ENCODE measurements at places on chromosomes 11 and 22.
A peak's percentile ranks its signal among the peaks of the same experiment; 100 is the strongest.

DNA sequence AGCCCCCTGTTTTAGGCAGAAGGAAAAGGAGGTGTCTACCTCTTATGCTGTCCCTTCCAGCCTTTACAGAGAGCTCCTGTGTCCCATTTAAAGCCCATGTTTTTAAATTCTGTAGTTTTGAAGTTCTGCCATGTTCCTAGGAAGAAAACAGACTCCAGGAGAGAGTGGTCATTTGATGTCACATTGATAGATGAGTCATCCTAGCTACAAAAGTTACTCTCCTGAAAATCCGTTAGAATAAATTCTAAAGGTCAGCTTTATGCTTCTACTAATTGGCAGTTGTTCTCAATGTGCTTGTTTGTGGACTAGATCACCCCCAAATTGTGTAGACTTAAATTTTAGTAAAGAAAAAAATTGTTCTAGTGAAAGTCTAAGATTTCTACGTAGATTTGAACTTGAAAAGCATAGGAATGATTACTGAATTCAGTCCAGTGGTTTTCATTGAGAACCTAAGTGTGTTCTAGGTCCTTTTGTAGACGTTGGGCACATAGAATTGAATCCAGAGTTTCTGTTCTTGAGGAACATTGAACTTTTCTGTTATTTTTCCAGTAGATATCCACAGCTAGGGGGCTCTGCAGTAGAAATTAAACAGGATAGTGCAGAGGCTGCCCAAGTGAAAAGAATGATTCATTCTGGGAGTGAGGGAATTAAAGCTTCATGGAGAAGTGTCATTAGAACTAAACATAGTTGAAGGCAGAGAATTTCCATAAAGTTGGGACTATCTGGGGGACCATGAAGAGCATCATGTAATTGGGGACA lies 140.6 kb upstream of the RASSF10 start:
- H3K27me3 ChIP-seq = no peaks in the 10 kb centered on the region
- DNase-seq = no peak
- H3K4me1 ChIP-seq = no peaks in the 10 kb centered on the region

DNA sequence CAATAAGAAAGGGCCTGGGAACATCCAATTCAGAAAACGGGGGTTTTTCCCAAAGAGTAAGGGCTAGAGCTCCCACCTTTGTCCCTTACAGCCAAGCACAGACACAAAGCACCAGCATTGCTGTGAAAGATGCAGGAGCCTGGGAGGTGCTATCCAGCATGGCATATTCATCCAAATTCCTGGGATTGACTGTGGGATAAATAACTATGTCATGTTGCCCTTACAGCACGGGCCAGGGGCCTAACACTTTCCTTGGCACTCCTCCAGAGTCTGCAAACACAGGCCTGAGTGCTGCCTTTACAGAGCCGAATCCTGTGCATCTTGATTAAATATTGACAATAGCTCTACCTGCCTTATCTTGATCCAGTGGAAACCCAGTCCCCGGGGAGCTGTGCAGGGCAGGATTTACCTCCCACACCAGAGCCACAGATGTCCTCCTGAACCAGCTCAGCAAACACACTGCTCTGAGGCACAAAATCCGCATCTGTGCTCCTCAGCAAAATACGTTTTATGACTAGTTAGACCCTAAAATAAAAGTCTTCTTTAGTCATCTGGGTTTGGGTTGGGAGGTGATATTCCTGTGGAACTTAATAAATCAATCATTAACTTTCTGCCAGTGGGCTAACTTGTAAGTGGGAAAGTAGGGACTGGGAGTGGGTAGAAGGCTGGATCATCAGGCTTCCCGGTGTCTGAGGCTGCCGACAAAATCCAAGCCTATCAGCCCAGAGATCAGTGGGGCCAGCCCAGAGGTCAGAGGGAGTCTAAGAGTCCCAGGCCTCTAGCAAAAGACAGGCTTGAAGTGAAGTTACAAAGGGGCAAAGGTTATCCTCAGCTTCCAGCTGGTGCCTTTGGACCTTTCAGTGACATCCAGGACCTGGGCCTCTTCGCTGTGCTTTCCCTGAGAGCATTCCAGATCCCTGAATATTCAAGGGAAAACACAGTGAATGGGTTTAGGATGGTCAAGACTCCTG lies 36.5 kb downstream of the POU2AF3 start:
- H3K4me3 ChIP-seq = no peak overlapping the region
- H3K36me3 ChIP-seq = no peaks in the 10 kb centered on the region
- no peak for DNase-seq
- H3K27me3 ChIP-seq = no peaks in the 10 kb centered on the region

- no peak for DNase-seq
- no peak overlapping the region for H3K27ac ChIP-seq
- H3K4me3 ChIP-seq = no peak overlapping the region
- no peaks in the 10 kb centered on the region for H3K36me3 ChIP-seq
Measured at GRCh38 chr11:2273771-2274170, 3.4 kb upstream of the ASCL2 start.

- DNase-seq = no peak
- H3K36me3 ChIP-seq = no peaks in the 10 kb centered on the region
- H3K4me1 ChIP-seq = no peaks in the 10 kb centered on the region
- no peak overlapping the region for H3K27ac ChIP-seq
Measured at GRCh38 chr11:60318726-60319125, 8.3 kb upstream of the MS4A6E start.

GRCh38 chr11:34313099-34313517 lies 44.7 kb downstream of the ABTB2 start:
- H3K27ac ChIP-seq = no peak overlapping the region
- H3K4me3 ChIP-seq = no peak overlapping the region
- H3K36me3 ChIP-seq = no peaks in the 10 kb centered on the region
- H3K4me1 ChIP-seq = peaks cover 19% of the 10 kb centered on the region
- no peak for DNase-seq

- DNase-seq = no peak
- no peaks in the 10 kb centered on the region for H3K4me1 ChIP-seq
- H3K36me3 ChIP-seq = no peaks in the 10 kb centered on the region
- no peak overlapping the region for H3K27ac ChIP-seq
- no peaks in the 10 kb centered on the region for H3K27me3 ChIP-seq
Measured at GRCh38 chr11:92643827-92644226, 325.6 kb upstream of the MTNR1B start.

DNA sequence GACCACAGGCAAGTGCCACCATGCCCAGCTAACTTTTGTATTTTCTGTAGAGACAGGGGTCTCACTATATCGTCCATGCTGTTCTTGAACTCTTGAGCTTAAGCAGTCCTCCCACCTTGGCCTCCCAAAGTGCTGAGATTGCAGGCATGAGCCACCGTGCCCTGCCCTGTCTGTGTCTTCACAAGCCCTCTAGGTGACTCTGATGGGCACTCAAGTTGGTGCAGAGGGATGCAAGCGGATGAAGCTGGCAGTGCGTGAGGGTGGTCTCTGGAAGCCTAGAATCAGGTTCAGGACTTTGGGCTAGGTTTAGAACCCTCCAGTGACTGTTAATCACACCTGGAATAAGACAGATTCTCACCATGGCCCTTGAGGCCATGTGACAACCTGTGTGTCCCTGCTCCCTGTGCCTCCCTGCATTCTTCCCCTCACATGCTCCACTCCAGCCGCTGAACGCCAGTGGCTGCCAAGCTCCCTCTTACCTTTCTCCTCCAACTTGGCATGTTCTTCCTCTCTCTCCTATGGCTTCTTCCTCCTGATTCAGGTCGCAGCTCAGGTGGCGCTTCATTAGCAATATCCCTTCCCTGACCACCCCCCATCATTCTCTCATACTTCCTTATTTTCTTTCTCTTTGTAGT lies 242.3 kb upstream of the TBCEL start:
- DNase-seq = no peak
- no peaks in the 10 kb centered on the region for H3K4me1 ChIP-seq
- no peaks in the 10 kb centered on the region for H3K36me3 ChIP-seq
- H3K27ac ChIP-seq = no peak overlapping the region
- H3K27me3 ChIP-seq = peaks cover 20% of the 10 kb centered on the region
- H3K4me3 ChIP-seq = no peak overlapping the region

- H3K4me3 ChIP-seq = peak within 1 kb of the TSS; percentile 52
- no peaks in the 10 kb centered on the region for H3K27me3 ChIP-seq
- peak within 1 kb of the TSS; percentile 64 for H3K27ac ChIP-seq
- DNase-seq = peak; percentile 68
Measured at GRCh38 chr11:26993965-26994457, at the start of gene FIBIN. Gene FIBIN, plus strand, starts transcription at chr11:26994112. Its CDS starts 415 bp downstream, at chr11:26994527.

DNA sequence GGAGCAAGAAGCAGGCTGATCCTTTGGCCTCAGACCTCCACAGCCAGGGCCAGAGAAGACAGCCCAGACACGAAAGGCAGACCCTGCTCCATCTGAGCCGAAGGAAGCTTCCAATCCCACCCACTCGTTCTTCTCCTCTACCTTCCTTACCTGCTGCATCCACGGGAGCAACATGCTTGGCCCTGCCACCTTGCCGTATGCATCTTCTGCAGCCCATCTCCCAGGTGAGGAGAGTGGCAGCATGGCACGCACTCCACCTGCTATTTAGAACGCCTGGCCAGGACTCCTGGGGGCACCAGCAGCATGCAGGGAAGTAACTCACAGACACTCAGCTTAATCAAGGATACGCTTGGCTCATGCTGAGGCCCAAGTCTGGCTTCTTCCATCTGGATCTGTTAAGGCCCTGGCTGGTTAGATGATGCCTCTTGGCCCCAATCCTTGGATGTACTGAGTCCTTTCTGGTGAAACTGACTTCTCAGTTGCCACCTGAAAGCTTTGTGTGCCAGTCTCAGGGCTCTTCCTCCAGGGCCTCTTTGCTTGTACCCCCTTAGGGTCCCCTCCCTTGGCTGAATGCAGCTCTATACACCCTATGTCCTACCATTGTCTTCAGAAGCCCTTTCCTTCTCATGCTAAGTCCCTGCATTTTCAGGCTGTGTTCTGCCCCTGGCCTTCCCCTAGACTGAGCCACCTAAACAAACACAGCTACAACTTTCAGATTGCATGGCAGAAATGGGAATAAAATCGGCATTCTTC lies 604.9 kb downstream of the BUD13 start:
- no peak overlapping the region for H3K4me3 ChIP-seq
- no peaks in the 10 kb centered on the region for H3K4me1 ChIP-seq
- no peak overlapping the region for H3K27ac ChIP-seq
- peaks cover 8% of the 10 kb centered on the region for H3K27me3 ChIP-seq

GRCh38 chr11:63998558-63999348 lies 12.5 kb downstream of the OTUB1 start:
- peaks cover 42% of the 10 kb centered on the region for H3K4me1 ChIP-seq
- H3K27me3 ChIP-seq = no peaks in the 10 kb centered on the region
- DNase-seq = no peak
- H3K36me3 ChIP-seq = peaks cover 40% of the 10 kb centered on the region
- H3K4me3 ChIP-seq = peak overlapping the region; percentile 46

GRCh38 chr11:34444428-34444827 lies 5.7 kb downstream of the CAT start:
- no peak for DNase-seq
- H3K27ac ChIP-seq = no peak overlapping the region
- H3K27me3 ChIP-seq = no peaks in the 10 kb centered on the region
- peaks cover 27% of the 10 kb centered on the region for H3K4me1 ChIP-seq
- peaks cover 3% of the 10 kb centered on the region for H3K36me3 ChIP-seq

GRCh38 chr22:46990937-46991550 lies 228.6 kb downstream of the TBC1D22A start:
- H3K4me1 ChIP-seq = peaks cover 14% of the 10 kb centered on the region
- H3K36me3 ChIP-seq = peaks cover 14% of the 10 kb centered on the region
- no peak overlapping the region for H3K27ac ChIP-seq
- DNase-seq = no peak
- no peak overlapping the region for H3K4me3 ChIP-seq
- H3K27me3 ChIP-seq = no peaks in the 10 kb centered on the region

DNA sequence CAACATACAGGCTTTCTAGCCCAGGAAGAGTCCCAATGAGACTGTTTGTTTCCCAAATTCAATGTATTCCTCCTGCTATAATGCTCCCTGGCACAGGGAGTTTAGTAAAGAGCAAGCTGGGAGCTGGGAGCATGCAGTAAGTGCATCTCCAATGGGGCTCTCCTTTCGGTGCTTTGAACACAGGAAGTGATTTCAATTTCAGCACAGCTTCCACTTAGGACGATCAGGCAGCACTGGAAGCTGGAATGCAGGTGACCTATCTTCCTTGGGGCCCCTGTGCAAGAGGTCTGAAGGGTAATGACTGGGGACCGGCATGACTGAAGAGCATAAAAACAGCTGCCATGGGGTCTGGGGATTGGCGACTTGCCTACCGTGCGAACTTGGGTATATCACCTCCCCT lies 76.0 kb downstream of the LARGE1 start:
- no peak for DNase-seq
- H3K4me1 ChIP-seq = no peaks in the 10 kb centered on the region
- H3K4me3 ChIP-seq = no peak overlapping the region
- H3K27me3 ChIP-seq = no peaks in the 10 kb centered on the region
- no peak overlapping the region for H3K27ac ChIP-seq

DNA sequence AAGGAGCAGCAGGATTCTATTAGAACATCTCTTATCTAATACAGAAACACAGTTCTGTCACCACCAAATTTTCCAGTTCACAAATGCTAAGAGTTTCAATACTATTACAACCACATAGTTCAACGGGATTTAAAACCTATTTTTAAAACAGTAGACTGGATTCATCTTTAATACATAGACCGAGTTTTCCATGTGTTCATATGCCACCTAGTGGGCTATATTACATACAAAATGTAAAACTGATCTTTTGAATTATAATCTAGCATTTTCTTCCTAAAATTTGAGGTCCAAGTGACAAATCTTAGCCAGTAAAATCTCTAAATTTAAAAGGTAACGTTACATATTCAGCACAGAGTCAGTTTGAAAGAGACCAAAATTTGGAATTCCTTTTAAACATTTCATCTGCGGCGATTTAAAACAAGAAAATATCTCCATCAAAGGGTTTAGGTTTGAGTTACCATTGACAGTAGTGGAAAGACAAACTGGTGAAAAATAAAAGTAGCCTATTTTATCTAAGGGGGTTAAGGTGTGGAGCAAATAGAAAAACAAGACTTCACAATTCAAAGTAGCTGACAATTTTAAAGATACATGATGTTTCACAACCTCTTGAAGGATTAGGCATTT lies 269.3 kb upstream of the MPPED2 start:
- H3K27me3 ChIP-seq = no peaks in the 10 kb centered on the region
- no peak overlapping the region for H3K4me3 ChIP-seq
- no peaks in the 10 kb centered on the region for H3K4me1 ChIP-seq
- DNase-seq = no peak
- no peak overlapping the region for H3K27ac ChIP-seq
- H3K36me3 ChIP-seq = no peaks in the 10 kb centered on the region

DNA sequence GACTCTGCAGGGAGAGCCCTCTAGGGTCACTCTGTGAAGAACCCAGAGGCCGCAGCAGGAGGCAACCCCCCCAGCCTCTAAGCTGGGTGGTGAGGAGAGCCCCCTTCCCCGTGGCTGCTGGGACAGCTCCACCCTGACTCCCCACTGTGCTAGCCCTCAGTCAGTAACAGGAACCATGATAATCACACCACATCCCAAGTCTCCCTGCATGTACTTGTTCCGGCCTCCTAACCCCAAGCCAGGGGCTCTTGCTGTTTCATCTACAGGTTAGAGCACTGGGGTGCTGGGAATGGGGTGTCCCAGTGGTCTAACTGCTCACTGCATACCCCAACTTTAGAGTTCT lies 26.9 kb downstream of the ARVCF start:
- no peaks in the 10 kb centered on the region for H3K27me3 ChIP-seq
- no peak for DNase-seq
- no peak overlapping the region for H3K4me3 ChIP-seq
- no peaks in the 10 kb centered on the region for H3K36me3 ChIP-seq
- peaks cover 27% of the 10 kb centered on the region for H3K4me1 ChIP-seq

Measured in suprapubic skin (tissue), 4 donors.